ENCODE measurements at places on chromosomes 11 and 22.

DNA sequence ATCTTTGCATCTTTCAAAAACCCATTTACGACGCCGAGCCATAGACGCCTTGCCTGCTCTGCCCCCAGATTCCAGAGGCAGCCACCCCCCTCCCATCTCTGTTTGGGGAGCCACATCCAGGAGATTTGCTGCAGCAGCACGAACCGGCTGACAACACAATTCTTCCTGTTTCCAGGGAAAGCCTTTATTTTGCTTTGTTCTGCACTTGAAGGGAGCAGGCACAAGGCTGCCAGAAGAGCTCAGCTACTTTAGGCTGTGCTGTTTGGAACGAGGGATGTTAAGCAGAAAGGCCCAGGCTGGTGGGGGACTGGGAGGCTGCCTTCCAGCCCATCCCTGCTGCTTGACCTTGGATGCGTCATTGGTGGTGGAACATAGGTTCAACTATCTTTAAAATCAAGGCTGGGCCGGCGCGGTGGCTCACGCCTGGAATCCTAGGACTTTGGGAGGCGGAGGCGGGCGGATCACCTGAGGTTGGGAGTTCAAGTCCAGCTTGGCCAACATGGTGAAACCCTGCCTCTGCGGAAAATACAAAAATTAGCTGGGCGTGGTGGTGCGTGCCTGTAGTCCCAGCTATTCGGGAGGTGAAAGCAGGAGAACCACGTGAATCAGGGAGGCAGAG, 243.9 kb downstream of the MIAT start:
- DNase-seq, result no peak

GRCh38 chr22:35601743-35602615, 15.2 kb downstream of the MB start:
- no peak for DNase-seq

DNA sequence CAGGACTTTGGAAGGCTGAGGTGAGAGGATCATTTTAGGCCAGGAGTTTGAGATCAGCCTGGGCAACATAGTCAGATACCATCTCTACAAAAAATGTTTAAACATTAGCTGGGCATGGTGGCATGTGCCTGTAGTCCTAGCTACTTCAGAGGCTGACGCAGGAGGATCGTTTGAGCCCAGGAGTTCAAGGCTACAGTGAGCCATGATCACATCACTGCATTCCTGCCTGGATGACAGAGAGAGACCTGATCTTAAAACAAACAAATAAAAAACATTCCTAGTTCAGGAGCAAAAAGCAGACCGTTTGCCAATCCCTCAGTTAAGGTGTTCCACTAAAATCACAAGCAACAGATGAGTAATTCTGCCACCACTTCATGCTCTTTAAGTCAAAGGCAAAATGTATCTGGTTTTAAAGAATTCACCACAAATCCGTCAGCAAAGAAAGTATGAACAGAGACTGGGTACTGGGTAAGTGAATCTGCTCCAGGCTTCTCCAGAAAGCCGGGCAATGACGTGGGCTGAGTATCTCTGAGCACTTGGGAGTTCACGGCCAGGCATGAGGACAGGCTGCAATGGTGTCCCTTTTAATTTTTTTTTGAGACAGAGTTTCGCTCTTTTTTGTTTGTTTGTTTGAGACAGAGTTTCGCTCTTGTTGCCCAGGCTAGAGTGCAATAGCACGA, 19.5 kb downstream of the CLTCL1 start:
- no peak for DNase-seq

- no peak for DNase-seq
These were observed 8.3 kb downstream of the SLC37A2 start for GRCh38 chr11:125071435-125071834.

GRCh38 chr22:50687829-50688228, 15.2 kb downstream of the SHANK3 start:
- peak; percentile 20 for DNase-seq

DNA sequence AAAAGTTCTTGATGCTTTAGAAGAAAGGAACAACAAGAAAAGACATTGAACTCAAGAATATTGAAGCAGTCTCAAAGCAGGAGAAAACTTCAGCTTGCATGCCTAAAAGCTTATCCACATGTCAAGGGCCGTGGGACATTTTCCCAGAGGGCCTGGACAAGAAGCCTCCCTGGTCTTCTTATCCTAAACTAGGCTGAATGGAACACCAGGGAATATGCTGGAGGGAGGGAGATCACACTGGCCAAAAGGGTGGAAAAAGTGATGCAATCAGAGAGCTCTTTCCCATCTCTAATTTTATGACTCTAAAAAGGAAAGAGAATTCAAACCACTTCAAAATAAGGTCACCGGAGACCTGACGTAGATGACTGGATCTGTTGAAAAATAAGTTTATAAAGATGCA, 107.2 kb downstream of the MPPED2 start:
- DNase-seq, result no peak

DNA sequence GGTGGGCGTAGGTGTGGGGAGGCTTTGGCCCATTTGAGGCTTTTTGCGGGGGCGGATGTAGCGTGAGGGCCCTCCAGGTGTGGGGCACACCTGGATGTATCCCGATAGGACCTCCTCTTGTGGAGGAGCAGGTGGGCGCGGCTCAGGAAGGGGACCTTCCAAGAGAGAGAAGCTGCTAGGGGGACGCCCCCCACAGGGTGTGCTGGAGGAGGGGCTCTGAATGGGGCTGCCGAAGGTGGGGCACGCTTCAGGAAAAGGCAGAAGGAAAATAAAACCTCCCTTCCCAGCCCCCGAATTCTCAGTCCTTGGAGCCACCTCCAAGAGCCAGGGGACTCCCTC, 621 bp downstream of the SGSM1 start:
- no peak for DNase-seq

- DNase-seq, result no peak
These were observed 13.3 kb upstream of the SH3BP1 start for GRCh38 chr22:37626144-37626543.

- no peak for DNase-seq
These were observed 8.9 kb downstream of the SCARF2 start for GRCh38 chr22:20428496-20429253.

GRCh38 chr11:72669527-72669926, 4.7 kb downstream of the PDE2A start:
- no peak for DNase-seq

DNA sequence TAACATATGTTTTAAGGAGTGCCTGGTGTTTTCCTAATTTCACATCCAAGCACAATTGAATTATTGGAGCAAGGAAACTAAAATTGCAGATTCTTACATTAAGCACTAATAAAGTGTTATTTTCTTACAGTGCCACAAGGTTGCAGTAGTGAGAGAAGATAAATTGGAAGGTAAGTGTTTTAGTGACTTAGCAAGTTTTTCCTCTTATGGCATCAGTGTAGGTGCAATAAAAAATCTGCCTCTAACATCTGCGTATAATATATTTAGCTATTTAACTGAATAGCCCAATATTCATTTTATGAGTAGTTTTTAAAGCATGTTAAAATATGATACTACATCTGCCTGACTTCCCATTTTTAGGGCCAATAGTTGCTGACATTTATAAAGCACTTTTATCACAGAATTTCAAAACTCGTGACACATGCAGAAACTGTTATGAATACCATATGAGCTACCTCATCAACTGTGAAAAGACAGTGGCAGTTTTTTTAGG, 19.0 kb downstream of the POLD3 start:
- no peak for DNase-seq

DNA sequence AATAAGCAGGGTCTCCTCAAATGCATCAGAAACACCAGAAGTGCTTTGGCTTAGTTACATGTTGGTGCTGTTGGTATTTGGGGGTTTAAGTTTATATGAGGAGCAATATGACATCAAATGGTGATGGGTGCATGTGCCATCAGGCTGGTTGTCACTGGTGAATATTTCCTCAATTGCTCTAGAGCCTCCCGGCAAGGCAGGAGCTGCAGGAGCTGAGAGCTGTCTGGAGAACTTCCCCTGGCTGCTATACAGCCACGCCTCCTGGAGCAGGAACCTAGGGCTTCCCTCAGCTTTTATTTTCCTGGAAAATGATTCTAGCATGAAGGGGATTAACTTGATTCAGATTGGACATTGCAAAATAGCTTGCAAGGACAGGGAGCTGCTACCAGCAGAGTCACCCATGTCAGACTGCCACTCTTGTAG, 15.8 kb downstream of the IGLL5 start:
- DNase-seq, result no peak

DNA sequence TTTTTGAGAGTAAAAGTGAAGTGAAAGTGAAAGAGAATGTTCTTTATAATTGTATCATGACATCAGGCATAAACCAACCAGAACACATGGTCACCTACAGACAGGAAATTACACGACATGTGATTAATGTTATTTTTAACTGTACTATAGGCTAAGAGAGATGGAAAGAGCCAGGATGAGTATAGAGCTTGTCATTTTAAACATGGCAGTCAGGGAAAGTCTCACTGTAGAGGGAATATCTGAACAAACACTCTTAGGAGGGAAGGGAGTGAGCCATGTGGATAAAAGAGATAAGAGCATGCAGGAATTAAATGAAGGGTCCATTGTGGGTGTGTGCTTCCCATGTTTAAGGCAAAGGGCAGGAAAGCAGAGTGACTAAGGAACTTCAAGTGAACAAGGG, 599.1 kb upstream of the FAT3 start:
- DNase-seq, result no peak

DNA sequence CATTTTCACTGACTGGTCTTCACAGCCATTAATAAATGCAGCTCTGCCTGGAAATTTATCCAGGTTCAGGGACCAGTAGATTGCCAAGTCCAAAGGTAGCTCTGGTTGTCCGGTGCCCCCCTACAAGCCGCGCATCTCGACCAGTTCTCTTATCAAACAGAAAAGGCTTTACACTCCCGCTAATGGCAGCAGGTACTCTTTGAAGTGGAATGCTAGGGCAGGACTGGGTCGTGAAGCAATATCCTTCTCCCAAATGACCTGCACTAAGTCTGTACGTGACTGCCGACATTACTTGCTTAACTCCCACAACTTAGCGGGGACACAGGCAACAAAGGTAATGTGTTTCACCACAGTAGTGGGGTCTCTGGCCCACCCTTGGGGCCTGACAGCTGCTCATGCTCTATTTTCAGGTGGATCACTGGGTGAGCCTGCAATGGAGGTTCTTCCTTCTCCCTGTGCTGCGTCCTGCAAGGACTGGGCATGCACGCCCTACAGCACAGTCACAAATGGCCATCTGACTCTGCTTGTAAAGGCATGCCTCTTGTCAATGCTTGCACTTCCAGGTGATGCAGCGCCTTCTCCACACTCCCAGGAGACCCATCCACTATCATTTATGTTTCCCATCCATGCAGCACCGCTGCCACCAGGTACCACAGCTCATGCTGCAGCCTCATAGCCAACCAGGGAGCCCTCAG, 96.1 kb upstream of the CTSC start:
- no peak for DNase-seq

DNA sequence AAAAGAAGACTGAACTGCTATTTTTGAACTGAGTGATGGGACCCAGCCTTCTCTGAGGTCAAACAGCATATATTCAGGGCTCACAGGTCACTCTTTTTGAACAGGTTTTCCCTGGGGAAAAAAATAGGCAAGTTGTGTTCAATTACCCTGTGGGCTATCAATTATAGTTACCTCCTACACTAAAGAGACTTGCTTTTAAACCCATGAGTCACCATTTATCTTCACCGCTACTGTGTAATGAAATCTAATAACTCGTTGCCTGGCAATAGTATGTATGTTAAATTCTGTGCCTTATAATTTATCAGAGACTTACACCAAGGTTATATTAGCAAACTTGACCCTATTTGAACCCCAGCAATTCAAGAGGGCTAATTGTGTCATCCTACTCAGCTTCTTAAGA, 98.5 kb downstream of the CYP2R1 start:
- DNase-seq, result no peak

DNA sequence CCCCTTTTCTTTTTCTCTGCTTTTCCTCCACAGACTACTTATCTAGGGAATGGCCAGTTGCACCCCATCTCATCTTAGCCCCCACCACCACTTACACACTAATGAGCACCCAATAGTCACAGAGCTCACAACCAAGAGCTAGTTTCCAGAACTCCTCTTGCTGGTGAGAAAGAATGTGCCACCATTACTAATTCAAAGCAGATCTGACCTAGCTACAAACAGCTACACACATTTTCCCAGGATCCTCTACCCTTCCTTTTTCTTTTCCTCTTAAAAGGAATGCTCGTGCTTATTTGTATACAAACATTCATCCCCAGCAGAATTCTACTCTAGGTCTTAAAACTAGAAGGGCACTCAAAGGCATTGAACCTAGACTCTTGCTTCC, 136.8 kb downstream of the CD44 start:
- no peak for DNase-seq

DNA sequence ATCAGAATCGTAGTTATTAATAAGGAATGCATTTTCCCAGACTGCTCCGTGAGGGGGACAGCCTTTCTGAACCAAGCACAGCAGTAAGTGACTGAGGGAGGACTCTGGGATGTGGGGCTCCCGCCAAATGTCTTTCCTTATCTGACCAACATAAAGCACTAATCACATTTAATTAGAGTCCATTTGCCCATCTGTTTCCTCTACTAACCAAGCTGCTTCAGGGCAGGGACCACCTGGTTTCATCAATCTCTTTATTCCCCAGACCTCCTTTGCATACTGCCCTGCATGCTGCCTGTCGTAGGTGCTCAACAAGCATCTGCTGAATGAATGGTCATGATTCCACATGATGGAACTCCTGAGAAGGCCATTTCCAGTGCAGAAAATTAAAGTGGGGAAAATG, 29.4 kb downstream of the SMCO4 start:
- no peak for DNase-seq

- DNase-seq, result no peak
These were observed 42.5 kb downstream of the C11orf58 start for GRCh38 chr11:16780698-16781550.

GRCh38 chr22:48098243-48098920, 1335.9 kb downstream of the TBC1D22A start:
- no peak for DNase-seq

GRCh38 chr11:62732830-62733229, 4.5 kb downstream of the TTC9C start:
- no peak for DNase-seq

GRCh38 chr11:78659326-78660270, 84.9 kb upstream of the NARS2 start:
- DNase-seq, result no peak

DNA sequence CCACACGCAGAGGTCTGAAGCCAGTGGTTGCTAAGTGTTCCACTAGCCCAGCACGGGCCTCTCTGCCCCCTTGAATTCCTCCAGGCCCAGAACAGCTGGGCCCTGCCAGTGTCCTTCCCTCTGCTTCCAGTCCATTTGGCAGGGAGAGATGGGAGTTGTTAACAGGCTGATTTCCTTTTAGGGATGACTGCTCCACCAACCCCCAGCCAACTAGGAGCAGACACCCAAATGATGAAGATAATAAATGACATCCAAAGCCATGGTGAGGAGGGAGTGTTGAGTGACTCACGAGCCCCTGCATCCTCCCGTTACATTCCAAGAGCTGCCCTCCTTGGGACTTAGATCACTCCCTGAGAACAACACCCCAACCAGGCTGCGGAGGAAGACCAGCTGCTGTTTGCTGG, 20.6 kb downstream of the PARVA start:
- DNase-seq, result no peak

GRCh38 chr11:113110046-113110445, 148.8 kb downstream of the NCAM1 start:
- no peak for DNase-seq

DNA sequence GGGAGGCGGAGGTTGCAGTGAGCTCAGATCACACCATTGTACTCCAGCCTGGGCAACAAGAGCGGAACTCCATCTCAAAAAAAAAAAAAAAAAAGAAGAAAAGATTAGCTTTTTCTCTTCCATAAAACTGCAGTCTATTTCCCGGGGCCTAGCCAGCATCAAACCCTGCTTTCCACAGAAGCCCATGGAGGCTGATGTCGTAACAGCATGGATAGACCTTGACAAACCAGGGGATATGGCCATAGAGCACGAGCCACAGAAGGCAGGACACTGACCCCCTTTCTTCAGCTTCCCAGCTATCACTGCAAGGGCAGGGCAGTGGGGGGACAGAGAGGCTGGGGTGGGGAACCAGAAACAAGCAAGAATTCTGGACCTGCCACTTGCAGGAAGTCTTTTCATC, 21.5 kb downstream of the HPS4 start:
- DNase-seq, result no peak

Measured in mesothelial cell of epicardium (in vitro differentiated cells).